ENCODE measurements at places on chromosomes 11 and 22.

GRCh38 chr22:39537975-39538374 lies 5.4 kb upstream of the RPS19BP1 start:
- no peak for DNase-seq

- peak; percentile 38 for DNase-seq
These were observed 9.0 kb downstream of the DGAT2 start for GRCh38 chr11:75777461-75778110.

GRCh38 chr11:20118209-20118608 lies 42.1 kb downstream of the DBX1 start:
- no peak for DNase-seq

DNA sequence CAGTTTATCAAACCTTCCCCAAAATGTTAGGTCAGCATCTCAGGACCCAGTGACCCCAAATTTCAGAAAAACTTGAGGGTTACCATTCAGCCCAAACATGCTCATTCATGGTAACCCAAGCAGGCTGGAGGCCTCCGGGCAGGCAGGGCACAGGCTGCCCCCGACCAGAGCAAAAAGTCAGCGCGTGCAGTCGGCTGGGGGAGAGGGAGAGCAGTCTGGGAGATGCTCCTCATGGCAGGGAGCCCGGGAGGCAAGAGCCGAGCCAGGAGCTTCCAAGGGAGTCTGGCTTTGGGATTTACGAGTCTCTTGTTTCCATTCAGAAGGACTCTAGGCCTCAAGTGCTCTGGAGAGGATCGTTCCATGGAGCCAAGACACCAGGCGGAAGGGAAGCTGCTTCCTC lies 45.7 kb downstream of the RPUSD4 start:
- no peak for DNase-seq

DNA sequence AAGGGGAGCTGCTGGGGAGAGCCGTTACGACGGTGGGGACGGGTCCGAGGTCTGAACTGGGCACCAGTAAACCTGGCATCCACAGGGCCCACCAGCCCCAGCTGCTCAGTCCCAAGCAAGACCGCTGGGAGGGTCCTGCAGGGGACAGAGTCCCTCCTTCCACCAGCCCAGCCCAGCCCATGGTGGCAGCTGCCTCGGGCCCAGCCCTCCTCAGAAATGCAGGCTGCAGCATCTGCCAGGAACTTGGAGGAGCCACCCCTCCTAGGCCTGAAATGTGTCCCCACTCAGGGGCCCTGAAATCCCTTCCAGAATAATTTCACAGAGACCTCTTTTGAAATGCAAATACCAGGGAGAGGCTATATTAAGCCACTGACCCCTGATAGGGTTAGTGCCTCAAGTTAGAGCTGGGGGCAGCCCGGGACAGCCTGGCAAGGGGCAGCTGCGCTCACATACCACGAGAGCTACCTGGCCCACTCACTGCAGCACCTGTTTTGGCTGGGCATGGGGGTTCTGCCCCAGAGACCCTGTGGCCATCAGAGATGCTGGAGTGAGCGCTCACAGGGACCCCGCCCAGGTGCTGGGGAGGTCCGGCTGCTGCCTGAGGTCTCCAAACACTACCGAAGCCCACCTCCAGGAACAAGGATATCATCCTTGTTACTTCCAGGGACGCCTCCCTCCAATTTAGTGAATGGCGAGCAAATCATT lies 53.1 kb downstream of the CELSR1 start:
- no peak for DNase-seq

DNA sequence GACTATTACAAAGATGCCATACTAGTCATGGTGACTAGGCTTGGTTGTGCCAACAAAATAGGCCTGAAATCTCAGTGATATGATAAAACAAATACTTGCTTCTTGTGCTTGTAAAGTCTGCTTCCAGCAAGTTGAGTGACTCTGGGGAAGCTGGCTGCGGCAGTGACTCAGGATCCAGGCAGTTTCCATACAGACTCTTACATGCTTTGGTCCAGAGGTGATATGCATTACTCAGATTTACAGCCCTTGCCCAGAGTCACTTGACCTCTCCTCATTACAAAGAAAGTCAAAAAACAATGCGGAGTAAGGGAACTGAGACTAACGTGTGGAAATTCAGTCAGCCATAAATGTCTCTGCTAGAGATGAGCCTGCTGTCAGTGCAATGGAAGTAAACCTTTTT lies 387.5 kb downstream of the KCNA4 start:
- DNase-seq, result no peak

- no peak for DNase-seq
These were observed 70.6 kb upstream of the TTLL12 start for GRCh38 chr22:43257549-43257948.

DNA sequence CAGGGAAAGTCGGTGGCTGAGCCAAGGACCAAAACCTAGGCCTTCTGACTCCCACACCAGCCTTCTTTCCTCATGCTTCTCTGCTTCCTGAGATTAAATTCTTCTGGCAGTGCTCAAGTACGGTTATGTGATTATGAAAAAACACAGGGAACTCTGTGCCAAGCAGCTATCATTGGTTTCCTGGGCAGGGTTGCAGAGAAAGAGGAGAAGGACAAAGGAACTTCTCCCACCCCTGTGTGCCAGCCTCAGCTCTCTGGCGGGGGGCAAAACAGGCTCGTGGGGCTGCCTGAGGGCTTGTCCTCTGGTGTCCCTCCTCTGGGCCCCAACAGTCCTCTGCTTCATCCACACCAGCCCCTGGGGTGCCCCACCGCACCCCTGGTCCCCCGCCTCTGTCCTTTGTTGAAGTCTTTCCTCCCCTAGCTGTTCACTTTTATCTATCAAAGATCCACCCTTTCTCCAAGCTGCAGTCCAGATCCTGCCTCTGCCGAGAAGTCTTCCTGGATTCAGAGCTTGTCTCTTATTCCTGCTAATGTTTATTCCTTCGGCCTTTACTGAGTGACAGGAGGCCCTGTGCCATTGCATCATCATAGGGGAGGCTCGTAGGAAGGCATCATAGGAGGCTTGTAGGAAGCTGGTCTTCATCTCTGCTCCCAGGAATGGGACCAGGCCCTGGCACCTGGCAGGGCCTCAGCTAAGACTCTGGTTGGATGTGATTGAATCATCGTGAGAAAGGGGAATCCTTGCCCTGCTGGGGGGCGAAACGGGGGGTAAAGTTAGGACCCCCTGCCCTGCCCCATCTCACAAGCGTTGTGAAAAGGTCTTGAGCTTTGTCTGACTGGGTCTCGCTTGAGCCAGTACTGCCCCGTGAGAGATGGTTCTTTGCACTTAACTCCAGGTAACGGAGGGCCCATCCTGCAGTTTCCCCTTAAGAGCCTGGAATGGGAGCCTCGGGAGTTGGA lies 11.5 kb upstream of the FTH1 start:
- DNase-seq, result no peak

- DNase-seq, result no peak
These were observed 8.6 kb upstream of the KCTD14 start for GRCh38 chr11:78031629-78032028.

DNA sequence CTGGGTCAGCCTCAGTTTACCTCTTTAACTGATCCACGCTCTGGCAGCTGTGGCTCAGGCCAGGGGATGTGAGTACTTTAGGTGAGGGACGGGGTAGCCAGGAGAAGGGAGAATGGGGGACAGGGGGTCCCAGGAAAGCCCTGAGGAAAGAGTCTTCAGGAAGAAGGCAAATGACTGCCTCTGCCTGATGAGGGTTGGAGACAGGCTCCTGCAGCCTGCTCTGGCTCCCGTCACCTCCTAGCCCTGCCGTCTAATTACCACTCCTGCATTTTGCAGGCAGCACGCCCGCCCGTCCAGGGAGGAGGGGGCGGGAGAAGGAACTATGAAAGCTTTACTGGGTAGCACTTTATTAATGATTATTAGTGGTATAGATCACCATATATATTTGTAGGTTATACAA lies 116.6 kb downstream of the CEP164 start:
- DNase-seq, result no peak

GRCh38 chr11:17371614-17372013 lies 16.8 kb downstream of the KCNJ11 start:
- DNase-seq, result no peak

DNA sequence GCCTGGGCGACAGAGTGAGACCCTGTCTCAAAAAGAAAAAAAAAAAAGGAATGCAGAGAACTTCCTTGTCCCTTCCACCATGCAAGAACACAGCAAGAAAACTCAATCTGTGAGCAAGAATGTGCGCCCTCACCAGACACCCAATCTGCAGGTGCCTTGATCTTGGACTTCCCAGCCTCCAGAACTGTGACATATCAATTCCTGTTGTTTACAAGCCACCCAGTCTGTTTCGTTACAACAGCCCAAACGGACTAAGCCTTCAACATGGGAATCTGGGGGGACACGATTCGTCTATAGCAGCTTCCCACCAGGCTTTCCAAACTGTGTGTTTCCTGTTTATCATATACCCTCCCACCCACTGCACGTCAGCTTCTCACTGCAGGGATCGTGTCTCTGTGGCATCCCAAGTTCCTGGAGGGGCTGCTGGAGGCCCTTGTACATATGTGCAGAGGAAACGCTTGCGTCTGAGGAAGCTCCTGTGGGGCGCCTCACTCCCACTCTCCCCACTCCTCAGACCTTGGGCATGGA lies 11.0 kb upstream of the PSMC3 start:
- DNase-seq, result no peak

GRCh38 chr22:50606946-50607658 lies 6.5 kb downstream of the MAPK8IP2 start:
- no peak for DNase-seq

GRCh38 chr22:43342347-43343261 lies 568 bp downstream of the SCUBE1 start:
- DNase-seq, result no peak

DNA sequence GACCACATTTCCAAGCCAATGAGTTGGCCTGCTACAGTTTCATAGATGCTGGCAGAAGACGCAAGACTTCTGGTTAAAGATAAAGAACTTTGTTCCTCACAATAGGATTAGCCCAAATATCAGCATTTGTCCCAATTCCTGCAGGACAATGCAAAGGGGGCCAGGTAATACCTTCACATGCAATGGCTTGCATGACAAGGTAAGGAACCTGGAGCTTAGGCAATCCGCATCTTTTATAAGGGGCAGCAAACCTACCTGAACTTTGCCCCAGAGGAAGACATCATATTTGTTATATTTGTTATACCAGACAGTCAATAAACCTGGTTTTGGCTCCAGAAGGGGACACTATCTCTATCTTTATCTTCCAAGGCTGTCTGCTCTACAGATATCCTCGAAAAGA lies 5.3 kb downstream of the P2RY6 start:
- no peak for DNase-seq

- DNase-seq, result no peak
These were observed 596.0 kb downstream of the INSC start for GRCh38 chr11:15710580-15711275.

DNA sequence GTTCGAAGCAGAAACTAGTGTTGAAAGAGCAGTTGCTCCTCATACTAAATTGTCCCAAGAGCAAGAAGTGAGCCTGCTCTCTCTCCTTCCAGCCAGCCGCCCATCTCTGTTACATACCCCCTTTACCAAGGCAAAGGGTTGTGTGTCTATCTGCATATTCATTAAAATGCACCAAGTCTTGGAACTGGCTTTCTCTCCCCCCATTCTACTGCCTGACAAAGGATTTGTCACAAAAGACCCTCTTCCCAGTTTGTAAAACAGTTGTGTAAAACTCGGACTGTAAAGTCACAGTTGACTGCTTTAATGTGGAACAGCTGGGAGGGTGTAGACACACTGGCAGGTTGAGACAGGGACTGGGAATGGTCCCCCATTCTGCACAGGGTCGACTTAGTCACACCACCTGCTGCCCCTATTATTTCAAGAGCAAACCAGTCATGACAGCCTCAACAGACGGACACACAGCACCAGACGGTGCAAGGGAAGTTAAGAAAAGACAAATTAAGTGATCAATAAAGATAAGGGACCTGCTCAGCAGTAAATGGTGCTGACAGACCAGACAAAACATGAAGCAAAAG lies 60.0 kb upstream of the HTATIP2 start:
- no peak for DNase-seq

DNA sequence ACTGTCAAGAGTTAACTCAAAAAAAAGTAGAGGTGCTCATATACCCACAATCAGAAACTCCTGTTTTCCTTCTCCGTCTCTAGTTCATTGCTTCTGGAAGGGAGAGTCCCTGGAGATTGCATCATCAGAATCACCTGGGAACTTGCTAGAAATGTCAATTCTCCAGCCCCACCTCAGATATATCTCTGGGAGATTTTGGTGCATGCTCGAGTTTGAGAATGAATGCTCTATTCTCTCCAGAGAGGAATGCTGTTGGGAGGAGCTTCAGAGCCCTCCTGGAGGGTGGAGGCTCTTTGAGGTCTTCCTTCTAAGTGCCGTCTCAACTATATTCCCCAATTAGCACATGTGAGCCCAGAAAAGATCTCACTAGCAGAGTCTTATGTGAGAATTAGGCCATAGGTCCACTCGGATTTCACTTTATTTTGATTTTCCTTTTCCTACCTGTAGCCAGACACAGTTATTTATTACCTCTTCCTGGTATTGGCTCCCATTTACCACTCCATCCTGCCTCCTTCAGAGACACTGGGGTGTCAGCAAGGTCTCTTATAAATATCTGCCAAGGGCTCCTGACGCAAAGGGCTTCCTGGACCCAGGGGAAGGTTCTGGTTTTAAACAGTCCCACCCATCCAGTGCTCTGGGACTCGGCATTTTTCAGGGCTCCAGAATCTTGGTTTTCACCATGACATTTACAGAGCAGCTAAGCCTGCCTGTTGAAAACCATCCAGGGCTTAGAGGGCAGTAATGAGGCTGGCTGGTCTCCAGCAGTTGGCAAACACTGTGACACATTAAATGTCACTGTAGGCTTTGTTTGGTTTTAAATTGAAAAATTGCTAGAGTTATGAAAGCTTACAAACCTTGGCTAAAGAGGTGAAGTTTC lies 136.2 kb downstream of the CD44 start:
- peak; percentile 57 for DNase-seq

GRCh38 chr22:33451866-33452469 lies 393.8 kb upstream of the SYN3 start:
- DNase-seq, result no peak

- no peak for DNase-seq
These were observed 766 bp downstream of the APOL2 start for GRCh38 chr22:36238373-36239149.

- DNase-seq, result peak; percentile 77
These were observed 5.7 kb upstream of the HINFP start for GRCh38 chr11:119115484-119116234.

DNA sequence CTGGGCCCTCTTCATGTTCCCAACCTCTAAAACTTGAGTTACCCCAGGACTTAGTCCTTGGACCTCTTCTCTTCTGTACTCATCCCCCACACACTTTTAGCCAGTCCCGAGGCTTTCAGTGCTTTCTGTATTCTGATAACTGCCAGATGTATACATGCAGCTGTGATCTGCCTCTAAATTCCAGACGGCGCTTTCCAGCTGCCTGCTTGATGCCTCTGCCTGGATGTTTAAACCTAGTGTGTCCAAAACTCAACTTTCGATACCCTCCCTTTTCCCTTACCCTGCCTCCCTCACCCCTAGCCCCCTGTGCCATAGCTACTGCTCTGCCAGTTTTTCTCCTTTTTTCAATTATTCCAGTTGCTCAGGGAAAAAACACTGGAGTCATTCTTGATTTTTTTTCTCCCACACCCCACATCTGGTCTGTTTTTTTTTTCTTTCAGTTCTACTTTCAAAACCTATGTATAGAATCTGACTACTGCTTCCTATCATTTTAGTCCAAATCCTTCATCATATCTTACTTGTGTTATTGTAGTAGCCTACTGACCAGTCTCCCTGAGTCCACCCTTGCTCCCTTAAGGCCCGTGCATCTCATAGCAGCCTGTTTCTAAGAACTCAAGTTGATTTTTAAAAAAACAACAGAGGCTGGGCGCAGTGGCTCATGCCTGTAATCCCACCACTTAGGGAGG lies 32.9 kb upstream of the TECTA start:
- DNase-seq, result no peak

- no peak for DNase-seq
These were observed 41.9 kb upstream of the MN1 start for GRCh38 chr22:27843441-27843840.
